ENCODE measurements at places on chromosomes 2 and 18. TPM values are rescaled to one million over a fixed set of nuclear protein-coding genes. Genes with fewer than 3 reads are reported as not detected.

The DNAJC5G gene
- not detected for total RNA-seq

The MYCN gene
- total RNA-seq, result not detected

The CIB4 gene
- not detected for total RNA-seq

The APOB gene
- not detected for total RNA-seq

The HRH4 gene
- total RNA-seq, result not detected

The CCDC148 gene
- not detected for total RNA-seq

The GDF7 gene
- not detected for total RNA-seq

The DYSF gene
- 8.9 TPM for total RNA-seq

The CDH19 gene
- not detected for total RNA-seq

The DLGAP1 gene
- total RNA-seq, result not detected

The LAMA1 gene
- not detected for total RNA-seq

The ARHGAP15 gene
- 101 TPM for total RNA-seq

The HAAO gene
- 0.56 TPM for total RNA-seq

The SPHKAP gene
- not detected for total RNA-seq

The HOXD3 gene
- not detected for total RNA-seq

The UNC80 gene
- not detected for total RNA-seq

The IL37 gene
- total RNA-seq, result not detected

The CFAP210 gene
- not detected for total RNA-seq

The TMEM17 gene
- total RNA-seq, result 0.26 TPM

The CHRNG gene
- total RNA-seq, result not detected

The SPP2 gene
- not detected for total RNA-seq

The COX7A2L gene
- total RNA-seq, result 80.0 TPM

The LOXL3 gene
- 0.76 TPM for total RNA-seq

The TUBA4B gene
- total RNA-seq, result not detected

The COL6A3 gene
- total RNA-seq, result 0.53 TPM

The FAM228A gene
- not detected for total RNA-seq

The ZNF516 gene
- total RNA-seq, result 2.0 TPM

The CYP27C1 gene
- total RNA-seq, result not detected

The LAPTM4A gene
- total RNA-seq, result 20.5 TPM

The SLC19A3 gene
- total RNA-seq, result not detected

The COL4A3 gene
- not detected for total RNA-seq

The SCYGR4 gene
- total RNA-seq, result not detected

The VRK2 gene
- total RNA-seq, result 26.2 TPM

The NEURL3 gene
- 0.38 TPM for total RNA-seq

The PLA2R1 gene
- not detected for total RNA-seq

The SERPINB13 gene
- not detected for total RNA-seq

The NCL gene
- total RNA-seq, result 634 TPM

The CDCA7 gene
- total RNA-seq, result 89.0 TPM

Measured in activated CD8-positive, alpha-beta memory T cell treated with anti-CD3 and anti-CD28 coated beads, Interleukin-2, amount 10 ng/mL, durations not matched to agents 7 days and 5 days (primary cell).